Cortex of kidney (tissue), 1 donor: ENCODE measurements at places on chromosomes 12 and 14.

DNA sequence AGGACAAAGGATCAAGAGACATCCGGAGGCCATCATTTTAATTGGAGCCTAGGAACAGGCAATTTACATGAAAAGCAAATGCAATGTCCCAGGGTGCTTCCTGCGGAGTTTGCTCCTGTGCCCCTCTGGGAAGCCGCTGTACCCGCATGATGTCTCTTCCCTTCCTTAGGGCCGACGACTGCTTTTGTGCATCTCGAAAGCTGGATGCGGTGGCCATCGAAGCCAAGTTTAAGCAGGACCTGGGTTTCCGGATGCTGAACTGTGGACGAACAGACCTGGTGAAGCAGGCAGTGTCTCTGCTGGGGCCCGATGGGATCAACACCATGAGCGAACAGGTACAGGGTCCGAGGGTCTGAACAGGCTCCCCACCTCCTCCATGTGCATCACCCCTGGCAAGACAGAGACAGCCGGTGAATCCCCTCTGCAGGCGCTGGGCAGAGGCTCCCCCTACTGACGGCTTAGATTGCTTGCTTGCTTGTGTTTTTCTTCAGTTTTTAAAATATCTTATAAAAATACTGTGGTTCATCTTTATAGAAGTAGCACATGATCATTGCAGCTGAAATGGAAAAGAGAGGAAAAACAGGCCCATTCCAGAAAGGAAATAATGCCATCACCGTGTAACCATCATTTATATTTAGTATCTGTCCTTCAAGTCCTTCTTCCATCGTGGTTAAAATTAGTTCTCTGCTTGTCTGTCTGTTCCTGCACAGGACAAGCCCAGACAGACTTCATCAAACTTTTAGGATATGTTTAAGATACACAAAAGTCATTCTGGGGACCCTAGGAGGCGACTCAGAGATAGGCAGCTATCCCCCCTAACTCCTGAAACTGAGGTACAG is 75.4 kb upstream of the PWP1 start:
- DNase-seq, result no peak

- no peak for DNase-seq
These were observed 18.6 kb upstream of the GPATCH2L start for GRCh38 chr14:76133103-76133502.

DNA sequence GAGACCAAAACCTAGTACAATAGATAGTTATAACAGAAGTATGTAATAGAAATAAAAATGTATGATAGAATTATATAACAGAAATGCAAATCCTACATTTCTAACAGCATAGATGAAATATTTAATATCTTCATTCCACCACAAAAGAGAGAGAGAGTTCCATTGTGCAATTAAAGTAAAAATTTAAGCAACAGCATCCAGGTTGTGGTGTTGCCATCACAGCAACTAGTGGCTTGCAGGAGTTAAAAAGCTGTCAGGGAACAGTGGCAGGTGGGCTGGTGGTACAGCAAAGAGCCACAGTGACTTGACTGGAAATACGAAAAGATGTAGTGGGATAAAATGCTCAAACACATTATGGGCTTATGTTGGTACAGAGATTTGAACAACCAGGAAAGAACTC is 57.1 kb upstream of the MDM1 start:
- DNase-seq, result no peak

GRCh38 chr14:22900081-22900799 is 17.2 kb downstream of the REM2 start:
- no peak for DNase-seq

- DNase-seq, result no peak
These were observed 15.7 kb downstream of the DNAL1 start for GRCh38 chr14:73660511-73660910.
